ENCODE measurements at places on chromosomes 7 and 10.

DNA sequence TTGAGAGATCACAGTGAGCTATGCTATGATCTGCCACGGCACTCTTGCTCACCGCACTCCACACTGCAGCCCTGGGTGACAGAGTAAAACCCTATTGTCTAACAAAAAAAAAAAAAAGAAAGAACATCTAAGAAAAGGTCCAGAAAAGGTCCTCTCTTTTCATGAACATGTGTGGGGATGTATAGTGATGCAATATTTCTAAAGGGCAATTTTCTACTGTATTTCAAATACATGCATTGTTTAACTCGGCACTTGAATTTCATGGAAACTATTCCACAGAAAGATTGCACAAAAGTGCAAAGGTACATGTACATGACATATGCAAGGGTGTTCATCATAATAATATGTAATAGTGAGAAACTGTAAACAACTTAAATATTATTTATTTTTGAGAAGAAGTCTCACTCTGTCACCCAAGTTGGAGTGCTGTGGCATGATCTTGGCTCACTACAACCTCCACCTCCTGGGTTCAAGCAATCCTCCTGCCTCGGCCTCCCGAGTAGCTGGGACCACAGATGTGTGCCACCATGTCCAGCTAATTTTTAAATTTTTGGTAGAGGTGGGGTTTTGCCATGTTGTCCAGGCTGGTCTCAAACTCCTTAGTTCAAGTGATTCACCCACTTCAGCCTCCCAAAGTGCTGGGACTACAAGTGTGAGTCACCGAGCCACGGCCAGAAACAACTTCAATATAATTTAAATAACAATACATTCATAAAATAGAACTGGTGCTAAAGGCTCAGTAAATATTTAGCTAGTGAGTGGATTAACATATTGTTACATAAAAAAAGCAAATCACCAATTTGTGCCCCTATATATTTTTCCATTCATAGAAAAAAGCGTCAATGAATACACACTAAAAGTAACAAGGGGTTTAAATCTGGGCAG lies 1.3 kb upstream of the PPRC1 start:
- DNase-seq: no peak

DNA sequence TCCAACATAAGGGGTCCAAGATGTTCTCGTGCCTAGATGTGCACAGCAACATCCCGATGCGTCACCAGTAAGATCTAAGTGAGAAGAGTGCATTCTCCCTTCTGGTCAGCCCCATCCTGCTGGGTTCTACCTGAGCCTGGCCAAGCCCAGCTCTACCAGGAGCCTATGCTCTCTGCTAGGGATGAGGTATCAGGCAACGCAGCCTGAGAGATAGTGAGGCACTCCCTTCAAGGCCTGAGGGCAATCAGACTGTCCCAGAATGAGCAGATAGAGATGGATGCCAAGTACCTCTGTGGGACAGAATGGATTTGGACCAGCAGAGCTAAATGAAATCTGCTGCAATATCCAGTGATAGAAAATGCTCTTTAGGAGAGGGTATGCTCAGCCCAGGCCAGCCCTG lies 26.7 kb downstream of the DDC start:
- DNase-seq: no peak

DNA sequence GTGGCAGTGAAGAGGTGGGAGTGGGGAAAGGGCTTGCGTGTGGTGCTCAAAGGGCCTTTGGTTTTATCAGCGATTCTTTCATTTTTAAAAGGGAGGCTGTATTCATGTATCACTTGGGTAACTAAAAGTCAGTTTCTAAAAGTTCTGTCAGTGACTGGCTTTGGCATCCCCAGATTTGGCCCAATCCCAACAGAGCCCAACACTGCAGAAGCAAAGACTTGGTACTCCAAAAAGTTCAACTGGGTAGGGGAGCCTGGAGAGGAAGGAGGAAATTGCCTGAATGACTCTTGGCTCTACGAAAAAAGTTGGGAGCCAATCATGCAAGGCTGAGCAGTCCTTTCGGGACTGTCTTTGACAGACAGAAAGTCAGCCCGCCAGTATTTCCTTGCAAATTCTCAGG lies 54.5 kb upstream of the COL13A1 start:
- no peak for DNase-seq

GRCh38 chr7:13717031-13717430 lies 272.4 kb downstream of the ETV1 start:
- DNase-seq: no peak

DNA sequence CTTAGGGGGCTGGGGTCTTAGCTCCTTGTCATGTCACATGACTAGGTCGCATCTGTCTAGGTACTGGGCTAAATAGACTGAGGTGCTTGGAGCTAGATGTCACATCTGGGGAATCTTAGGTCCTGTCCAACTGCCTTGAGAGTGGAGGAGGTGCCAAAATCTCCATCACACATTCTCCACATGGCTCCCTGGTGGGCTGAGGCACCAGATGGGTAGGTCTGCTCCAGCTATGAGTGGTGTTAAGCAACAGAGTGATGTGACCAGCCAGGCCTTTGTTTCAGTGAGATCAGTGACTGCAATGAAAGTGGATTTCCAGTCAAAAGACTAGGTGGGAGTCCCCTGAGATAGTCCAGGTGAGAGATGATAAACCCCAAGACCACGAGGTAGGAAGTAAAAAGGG lies 251.8 kb downstream of the BMPER start:
- DNase-seq: no peak

DNA sequence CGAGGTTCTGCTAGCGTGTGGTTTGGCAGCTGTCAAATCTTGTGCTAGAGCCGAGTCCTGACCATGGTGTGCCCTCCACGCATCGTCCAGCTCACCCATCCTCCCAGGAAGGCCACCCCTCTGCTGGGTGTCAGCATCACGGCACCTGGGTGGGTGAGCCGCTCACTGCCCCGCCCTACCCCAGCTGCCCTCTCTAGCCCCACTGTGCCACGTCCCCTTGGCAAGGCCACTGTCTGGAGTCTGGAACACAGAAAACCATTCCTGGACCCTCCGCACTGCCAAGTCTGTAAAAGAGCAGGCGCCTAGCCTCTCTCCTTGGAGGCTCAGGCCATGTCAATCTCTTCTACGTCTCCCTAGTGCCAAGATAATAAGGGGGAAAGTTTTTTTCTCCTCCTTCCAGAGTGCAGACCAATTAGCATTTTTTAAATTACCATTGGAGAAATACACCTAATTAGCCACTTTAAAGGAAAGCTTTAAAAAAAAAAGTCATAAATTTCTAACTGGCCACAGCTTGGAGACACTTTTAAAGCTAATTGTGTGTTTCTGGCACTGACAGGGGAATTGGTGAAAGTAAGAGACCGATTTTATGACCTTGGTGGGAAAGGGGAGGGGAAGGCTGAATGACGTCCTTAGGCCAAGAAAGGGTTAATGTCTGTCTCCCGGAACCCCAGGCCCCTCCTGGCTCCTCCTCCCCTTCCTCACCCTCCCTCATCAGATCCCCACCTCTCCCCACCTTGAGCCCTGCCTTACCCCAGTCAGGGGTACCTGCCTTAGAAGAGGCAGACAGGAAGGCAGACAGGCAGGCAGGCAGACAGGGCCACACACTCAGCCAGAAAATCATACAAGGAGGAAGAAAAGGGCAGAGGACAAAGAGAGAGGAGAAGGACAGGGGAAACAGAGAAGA lies 151.2 kb downstream of the PLXNA4 start:
- DNase-seq: no peak

DNA sequence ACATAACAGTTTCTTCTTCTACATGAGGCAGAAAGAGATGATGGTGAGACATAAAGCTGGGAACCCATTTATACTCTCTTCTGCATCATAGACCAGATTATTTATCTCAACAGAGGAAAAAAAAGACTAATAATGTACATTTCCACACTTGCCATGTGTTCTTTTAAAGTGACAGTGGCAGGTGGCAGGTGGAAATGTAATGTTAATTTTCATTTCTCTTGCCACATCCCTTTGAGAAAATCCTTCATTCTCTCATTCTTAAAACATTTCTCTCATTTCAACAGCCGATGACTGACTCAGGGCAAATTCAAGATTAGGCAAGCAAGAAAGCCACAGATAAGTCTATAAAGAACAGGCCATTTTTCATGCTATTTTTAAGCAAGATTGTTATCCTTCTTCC lies 635.6 kb upstream of the SORCS1 start:
- no peak for DNase-seq

DNA sequence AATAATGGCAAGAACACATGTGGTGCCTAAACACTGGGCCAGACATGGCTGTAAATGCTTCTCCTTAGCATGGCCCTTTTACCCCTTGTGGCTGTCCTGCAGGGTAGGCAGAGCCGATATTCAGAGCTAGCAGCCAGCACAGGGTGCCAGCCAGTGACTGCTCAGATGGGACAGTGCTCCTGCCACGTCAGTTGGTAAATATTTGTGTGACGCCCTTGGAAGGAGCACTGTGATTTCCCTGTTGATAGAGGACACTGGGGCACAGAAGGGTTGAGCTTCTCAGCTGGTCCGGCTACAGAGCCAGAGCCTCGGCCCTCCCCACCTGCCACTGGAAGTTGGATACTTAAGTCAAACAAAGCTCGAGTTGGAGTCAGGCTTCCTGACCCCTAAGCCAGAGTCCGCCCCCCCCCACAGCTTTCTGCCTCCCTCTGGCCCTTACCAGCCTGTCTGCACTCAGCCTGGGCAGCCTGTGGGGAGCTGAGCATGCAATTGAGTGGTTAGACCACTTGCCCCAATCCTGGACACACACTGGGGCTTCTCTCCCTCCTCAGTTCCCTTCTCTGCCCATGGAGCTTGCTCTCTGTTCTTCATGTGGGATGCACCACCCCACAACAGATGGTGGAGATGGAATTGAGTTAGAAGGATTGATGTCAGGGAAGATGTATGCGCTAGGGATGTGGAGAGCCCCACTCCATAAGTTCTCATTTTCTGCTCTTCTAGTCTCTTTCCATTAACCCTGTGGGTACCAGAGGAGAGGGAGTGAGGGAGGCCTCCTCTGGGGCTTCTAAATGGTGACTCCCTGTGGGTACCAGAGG lies 350.8 kb downstream of the PLXNA4 start:
- no peak for DNase-seq

DNA sequence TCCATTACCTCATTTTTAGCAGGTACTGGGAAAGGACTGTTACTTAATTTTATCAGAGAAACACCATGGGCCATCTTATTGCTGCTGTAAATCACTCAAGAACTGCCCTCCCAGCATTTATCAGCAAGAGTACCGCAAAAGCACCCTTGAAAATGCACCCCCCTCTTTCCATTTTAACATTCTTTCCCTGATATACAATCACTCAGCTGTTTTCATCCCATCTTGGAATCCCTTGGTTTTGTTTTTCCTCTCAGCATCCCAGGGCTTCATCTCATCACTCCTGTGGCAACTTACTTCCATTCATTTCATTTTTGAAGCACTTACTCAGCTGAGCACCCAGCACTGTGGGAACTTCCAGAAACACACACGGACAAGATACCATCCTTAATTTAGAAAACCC lies 36.5 kb downstream of the RAPGEF5 start:
- no peak for DNase-seq

GRCh38 chr10:3225561-3225960 lies 53.0 kb upstream of the PITRM1 start:
- DNase-seq: no peak

Measured in activated T-helper 1 cell treated with anti-CD3 and anti-CD28 coated beads, Interleukin-2, amount 50 U/mL, for 16 hours (primary cell).